PC-9 (cell line): ENCODE measurements at places on chromosomes 12 and 14. TPM values are rescaled to one million over a fixed set of nuclear protein-coding genes. Genes with fewer than 3 reads are reported as not detected.
A peak's percentile ranks its signal among the peaks of the same experiment; 100 is the strongest.

- H3K36me3 ChIP-seq: no peaks in the 10 kb centered on the region
- no peak overlapping the region for H3K4me3 ChIP-seq
- no peaks in the 10 kb centered on the region for H3K4me1 ChIP-seq
Observed at GRCh38 chr12:110684312-110684836, 4.5 kb downstream of the HVCN1 start.

DNA sequence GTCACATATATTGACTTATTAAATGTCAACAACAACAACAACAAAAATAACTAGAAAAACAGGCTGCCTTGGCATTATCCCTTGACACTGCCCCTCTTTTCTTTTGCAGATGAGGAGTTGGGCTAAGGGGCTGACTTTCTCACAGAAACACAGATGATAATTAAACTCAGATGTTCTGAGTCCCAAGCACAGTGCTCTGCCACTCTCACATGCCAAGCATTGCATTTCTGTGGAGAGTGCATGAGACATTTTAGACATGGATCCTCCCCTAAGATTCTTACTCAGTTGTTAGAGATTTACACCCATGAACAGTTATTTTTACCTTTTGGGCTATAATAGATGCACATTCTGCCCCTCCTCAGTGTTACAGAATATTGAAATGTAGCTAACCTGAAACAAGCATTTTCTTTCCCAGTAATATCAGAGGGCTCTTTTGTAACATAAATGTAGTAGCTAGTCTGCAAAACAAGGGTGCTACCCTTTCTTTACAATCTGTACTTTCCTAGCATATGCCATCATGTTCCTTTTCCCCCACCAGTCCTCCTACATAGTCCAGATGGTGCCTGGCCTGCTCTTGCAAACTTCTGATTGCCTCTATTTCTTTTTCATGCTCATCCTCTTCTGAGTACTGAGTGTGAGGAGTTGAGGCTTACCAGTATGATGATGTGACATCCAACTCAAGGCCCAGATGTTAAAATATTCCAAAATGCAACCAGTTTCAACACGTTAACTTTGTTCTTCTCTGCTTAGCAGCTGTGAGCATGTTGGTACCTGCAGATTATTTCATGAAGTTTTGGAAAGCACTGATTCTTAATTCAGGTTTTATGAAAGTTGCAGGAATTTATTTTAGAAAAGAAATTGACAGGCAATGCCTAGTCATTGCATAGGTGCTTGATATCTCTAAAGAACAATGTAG, 125.0 kb upstream of the ATP2B1 start:
- no peak for DNase-seq
- no peaks in the 10 kb centered on the region for H3K27me3 ChIP-seq
- H3K4me1 ChIP-seq: no peaks in the 10 kb centered on the region
- no peaks in the 10 kb centered on the region for H3K36me3 ChIP-seq

Gene ELK3
- 48.0 and 52.3 TPM in 2 replicates for total RNA-seq

Gene C12orf60
- 3.3 and 4.0 TPM in 2 replicates for total RNA-seq

DNA sequence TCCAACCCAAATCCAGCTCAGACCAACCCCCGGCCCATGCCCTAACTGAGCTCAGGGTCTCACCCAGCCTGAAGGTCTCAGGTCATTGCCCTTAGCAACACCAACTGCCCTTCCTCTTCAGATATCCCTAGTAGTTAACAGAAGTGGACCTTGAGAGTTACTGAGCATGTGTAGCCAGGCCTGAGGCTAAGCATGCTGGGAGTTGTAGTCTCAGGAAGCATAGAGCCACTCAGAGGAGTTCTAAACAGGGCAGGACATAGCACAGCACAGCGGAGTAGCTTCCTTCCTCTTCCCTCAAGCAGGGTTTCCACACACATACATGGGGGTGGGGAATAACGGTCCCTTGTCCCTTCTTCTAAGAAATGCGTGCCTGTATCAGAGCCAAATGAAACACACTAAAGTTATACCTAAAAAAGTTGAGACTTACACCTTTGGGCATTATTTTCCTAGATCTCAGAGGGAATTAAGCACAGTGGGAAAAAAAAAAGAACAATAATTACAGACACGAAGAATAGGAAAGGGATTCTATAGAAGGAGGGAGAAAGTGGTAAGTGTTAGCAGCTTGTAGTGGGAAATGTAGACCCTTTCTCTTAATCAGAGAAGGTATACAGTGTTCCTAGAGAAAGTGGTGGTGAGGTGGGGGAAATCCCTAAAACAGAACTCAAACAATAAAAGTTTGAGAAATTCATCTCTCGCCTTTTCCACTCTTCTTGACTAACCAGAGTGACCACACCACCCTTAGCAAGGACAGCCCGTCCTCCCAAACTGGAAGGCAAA, 4.4 kb downstream of the KMT2D start:
- H3K27ac ChIP-seq: no peak overlapping the region
- peaks cover 26% of the 10 kb centered on the region for H3K4me1 ChIP-seq
- peaks cover 10% of the 10 kb centered on the region; the same call in 1 of the 2 replicates for H3K36me3 ChIP-seq
- no peaks in the 10 kb centered on the region for H3K27me3 ChIP-seq
- DNase-seq: no peak
- no peak overlapping the region for H3K4me3 ChIP-seq

Gene FOXG1
- not detected in 2 replicates for total RNA-seq

- H3K4me3 ChIP-seq: peak overlapping the region; percentile 59; the same call in 1 of the 2 replicates
- no peaks in the 10 kb centered on the region for H3K27me3 ChIP-seq
- DNase-seq: no peak
- no peak overlapping the region for H3K27ac ChIP-seq
Observed at GRCh38 chr12:54378796-54379397, 5.6 kb downstream of the ZNF385A start.

DNA sequence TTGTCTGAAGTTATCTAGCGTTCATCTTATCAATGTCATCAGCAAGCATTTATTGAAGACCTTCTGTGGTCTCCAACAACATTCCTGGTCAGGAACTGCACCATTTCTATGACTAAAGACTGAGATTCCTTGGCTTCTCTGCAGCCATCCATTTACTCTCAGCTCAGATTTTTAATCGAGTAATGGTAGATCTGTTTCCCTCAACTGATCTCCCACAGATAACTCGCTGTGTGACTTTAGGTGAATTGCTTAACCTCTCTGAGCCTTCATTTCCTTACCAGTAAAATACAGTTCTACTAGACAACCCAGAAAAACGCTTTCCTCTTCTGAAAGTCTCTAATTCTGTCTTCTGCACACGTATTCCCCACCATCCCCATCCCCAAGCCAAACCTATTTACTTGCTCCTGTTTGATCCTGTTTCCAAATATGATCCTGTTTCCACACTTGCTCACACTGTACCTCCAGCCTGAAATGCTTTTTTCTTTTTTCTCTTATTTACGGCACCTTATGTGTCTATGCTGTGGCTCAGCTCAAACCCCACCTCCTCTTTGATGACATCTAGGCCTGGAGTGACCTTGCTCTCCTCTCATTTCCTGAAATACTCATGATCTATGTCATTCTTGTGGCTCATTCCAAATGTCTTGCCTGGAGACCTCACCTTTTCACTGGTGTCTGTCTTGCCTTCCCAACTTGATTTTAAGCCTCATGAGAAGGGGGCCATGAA, 21.8 kb downstream of the PLXNC1 start:
- no peak overlapping the region for H3K4me3 ChIP-seq
- DNase-seq: no peak
- no peaks in the 10 kb centered on the region for H3K36me3 ChIP-seq
- H3K27me3 ChIP-seq: peaks cover 64% of the 10 kb centered on the region
- 0 out of 2 replicates have a peak, but pooled peaks cover 4% of the 10 kb centered on the region for H3K4me1 ChIP-seq
- H3K27ac ChIP-seq: no peak overlapping the region

Gene BICDL1
- total RNA-seq: 14.4 and 18.6 TPM in 2 replicates

Gene CCNB1IP1
- total RNA-seq: 30.8 and 34.0 TPM in 2 replicates

DNA sequence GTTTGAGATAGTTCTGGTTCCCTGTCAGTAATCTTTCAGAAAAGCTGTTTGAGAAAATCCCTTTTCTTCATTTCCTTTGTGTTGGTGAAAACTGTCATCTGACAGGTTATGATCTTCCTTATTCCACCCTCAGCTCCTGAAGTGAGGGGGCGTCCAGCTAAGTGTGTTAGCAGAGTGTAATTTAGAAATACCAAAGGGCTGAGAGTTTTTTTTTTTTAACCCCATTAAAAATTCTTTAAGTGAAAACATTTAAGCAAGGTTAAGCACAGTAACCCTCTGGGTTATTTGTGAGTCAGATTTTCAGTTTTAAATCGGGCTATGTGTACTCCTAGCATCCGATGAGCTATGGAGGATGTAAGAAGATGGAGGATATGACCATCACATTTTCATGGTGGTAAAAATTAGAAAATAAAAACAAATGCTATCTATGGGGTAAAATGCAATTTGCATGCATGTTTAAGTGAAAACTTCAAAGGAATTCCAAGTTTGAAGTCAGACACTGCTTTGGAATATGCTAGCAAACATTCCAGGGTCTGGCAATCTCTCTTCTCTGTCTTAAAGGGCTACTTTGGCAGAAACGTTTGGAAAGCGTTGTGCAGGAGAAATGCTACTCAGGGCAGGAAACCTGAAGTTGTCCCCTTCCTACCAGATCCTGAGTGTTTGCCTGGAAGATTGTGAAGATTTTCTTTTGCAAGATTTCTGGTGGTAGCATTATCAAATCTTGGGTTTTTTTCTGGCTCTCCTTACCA, 197.0 kb upstream of the PRICKLE1 start:
- no peaks in the 10 kb centered on the region for H3K27me3 ChIP-seq
- H3K4me3 ChIP-seq: no peak overlapping the region
- no peaks in the 10 kb centered on the region for H3K36me3 ChIP-seq
- DNase-seq: no peak

DNA sequence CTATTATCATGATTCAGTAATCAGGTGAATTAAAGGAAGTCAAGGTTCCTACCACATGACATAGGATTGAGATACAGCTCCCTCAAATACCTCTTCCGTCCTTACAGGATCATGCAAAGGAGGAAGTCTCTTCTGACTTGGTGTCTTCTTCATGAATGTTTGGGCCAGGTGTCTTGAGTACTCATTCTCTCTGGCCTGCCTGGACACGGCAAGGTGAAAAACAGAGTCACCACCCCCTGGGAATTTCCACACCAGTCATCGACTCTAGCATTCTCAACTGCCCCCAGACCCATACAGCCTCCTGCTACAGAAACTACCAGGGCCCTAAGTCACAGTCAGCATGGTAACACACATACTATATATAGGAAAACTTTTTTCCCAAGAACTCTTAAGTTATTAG, 44.9 kb upstream of the LTBP2 start:
- peak overlapping the region; percentile 78 for H3K27ac ChIP-seq
- H3K36me3 ChIP-seq: peaks cover 23% of the 10 kb centered on the region
- no peak for DNase-seq
- peaks cover 55% of the 10 kb centered on the region for H3K4me1 ChIP-seq
- no peak overlapping the region for H3K4me3 ChIP-seq

DNA sequence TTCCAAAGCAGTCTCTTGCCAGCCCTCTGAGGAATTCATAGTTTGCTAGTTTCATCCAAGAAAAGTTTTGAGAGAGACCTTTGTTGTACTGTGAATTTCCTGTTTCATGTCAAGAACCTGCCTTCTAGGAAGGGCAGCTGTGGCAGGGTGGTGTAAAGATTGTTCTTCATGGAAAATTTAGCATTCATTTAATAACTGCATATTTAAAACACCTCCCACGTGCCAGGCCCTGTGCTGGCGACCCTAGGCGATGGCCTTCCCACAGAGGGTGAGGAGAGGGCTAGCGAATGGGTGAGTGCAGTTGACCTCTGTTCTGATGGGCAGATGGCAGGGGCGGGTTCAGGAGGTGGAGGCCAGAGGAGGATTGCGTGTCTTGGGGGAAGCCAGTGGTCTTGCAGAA, 43.2 kb downstream of the MLXIP start:
- H3K4me3 ChIP-seq: no peak overlapping the region
- no peak overlapping the region for H3K27ac ChIP-seq
- peaks cover 5% of the 10 kb centered on the region; the same call in 1 of the 2 replicates for H3K4me1 ChIP-seq
- no peaks in the 10 kb centered on the region for H3K27me3 ChIP-seq

DNA sequence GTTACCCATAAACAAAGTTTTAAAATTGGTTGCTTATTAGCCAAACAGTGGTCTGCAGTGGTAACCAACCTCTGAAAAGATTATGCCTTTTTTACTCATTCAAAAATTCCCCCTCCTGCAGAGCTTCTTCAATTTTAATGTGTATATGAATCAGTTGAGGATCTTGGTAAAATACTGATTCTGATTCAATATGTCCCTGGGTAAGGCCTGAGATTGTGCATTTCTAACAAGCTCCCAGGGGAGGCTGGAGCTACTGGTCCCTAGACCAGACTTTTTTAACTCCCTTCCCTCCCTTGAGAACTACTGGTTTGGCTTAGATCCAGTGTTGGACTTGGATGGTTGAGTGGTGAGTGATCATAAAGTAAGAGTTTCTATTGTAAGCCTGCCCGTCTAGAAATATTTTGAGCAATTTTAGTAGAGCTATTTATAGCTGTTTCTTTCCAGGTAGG, 90.2 kb downstream of the FUT8 start:
- peak overlapping the region; percentile 27 for H3K27ac ChIP-seq
- peak; percentile 8 for DNase-seq
- H3K4me3 ChIP-seq: no peak overlapping the region
- no peaks in the 10 kb centered on the region; the same call in 1 of the 2 replicates for H3K4me1 ChIP-seq

DNA sequence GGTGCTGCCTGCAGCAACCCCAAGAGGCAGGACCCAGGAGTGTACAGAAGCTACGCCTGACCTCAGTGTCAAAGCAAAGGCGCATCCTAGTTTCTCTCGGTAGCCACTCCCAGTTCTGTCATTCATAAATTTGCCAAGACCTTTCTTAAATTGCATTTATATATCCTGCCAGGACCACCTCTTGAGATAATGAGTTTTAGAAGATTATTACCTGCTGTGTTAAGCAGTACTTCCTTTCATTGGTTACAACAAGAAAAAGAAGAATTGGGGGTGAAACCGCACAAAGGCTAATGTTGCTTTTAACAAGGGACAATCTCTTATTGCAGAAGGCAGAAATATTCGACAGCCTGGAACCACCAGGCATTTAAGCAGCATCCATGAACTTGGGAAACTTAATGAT, 57.8 kb downstream of the CIT start:
- DNase-seq: no peak
- H3K27ac ChIP-seq: no peak overlapping the region
- no peak overlapping the region for H3K4me3 ChIP-seq
- no peaks in the 10 kb centered on the region for H3K36me3 ChIP-seq
- no peaks in the 10 kb centered on the region for H3K27me3 ChIP-seq

- no peak overlapping the region for H3K4me3 ChIP-seq
- no peak overlapping the region for H3K27ac ChIP-seq
- no peak for DNase-seq
- H3K4me1 ChIP-seq: peaks cover 6% of the 10 kb centered on the region; the same call in 1 of the 2 replicates
- H3K27me3 ChIP-seq: no peaks in the 10 kb centered on the region
Observed at GRCh38 chr14:93019970-93020369, 95.8 kb downstream of the ITPK1 start.

- 0 out of 2 replicates have a peak, but pooled peaks cover 2% of the 10 kb centered on the region for H3K36me3 ChIP-seq
- no peak for DNase-seq
- H3K27ac ChIP-seq: peak overlapping the region; percentile 34; the same call in 1 of the 2 replicates
- peaks cover 36% of the 10 kb centered on the region for H3K4me1 ChIP-seq
- no peak overlapping the region for H3K4me3 ChIP-seq
- no peaks in the 10 kb centered on the region for H3K27me3 ChIP-seq
Observed at GRCh38 chr12:645563-646071, 17.6 kb downstream of the NINJ2 start.

Gene POC1B
- 11.5 and 13.6 TPM in 2 replicates for total RNA-seq

Gene JPH4
- not detected in 2 replicates for total RNA-seq
